Left renal pelvis (tissue), 4 donors: ENCODE measurements at places on chromosomes 16 and 17. TPM values are rescaled to one million over a fixed set of nuclear protein-coding genes. Genes with fewer than 3 reads are reported as not detected.

The RNF222 gene
- not detected for polyA plus RNA-seq

The CIBAR2 gene
- not detected for polyA plus RNA-seq

The SHMT1 gene
- 15.3 TPM for polyA plus RNA-seq

The FOXF1 gene
- polyA plus RNA-seq = 0.09 TPM

The IRF8 gene
- polyA plus RNA-seq = 5.0 TPM

The POLR2C gene
- polyA plus RNA-seq = 85.4 TPM

The TBC1D28 gene
- polyA plus RNA-seq = not detected

The HP gene
- polyA plus RNA-seq = 1.3 TPM

The LGALS9B gene
- polyA plus RNA-seq = not detected

The KRTAP4-5 gene
- polyA plus RNA-seq = not detected

The KRTAP2-1 gene
- polyA plus RNA-seq = not detected

The PPP1R27 gene
- polyA plus RNA-seq = 0.58 TPM

The MT1A gene
- polyA plus RNA-seq = not detected

The ODAD4 gene
- polyA plus RNA-seq = 6.8 TPM

The PROCA1 gene
- 4.5 TPM for polyA plus RNA-seq

The KRT27 gene
- polyA plus RNA-seq = not detected

The CCNF gene
- 7.8 TPM for polyA plus RNA-seq

The CLDN9 gene
- 2.0 TPM for polyA plus RNA-seq

The HOXB2 gene
- polyA plus RNA-seq = 44.5 TPM

The TSC2 gene
- 121 TPM for polyA plus RNA-seq
